Camera-type eye (tissue), 1 donor: ENCODE measurements at places on chromosomes 12 and 14. TPM values are rescaled to one million over a fixed set of nuclear protein-coding genes. Genes with fewer than 3 reads are reported as not detected.

NANOG gene
- total RNA-seq = not detected

EPYC gene
- total RNA-seq = not detected

BCL11B gene
- total RNA-seq = 4.4 TPM

CMA1 gene
- total RNA-seq = not detected

SH2B3 gene
- 9.3 TPM for total RNA-seq

PLEKHG7 gene
- total RNA-seq = 1.2 TPM

TEX52 gene
- total RNA-seq = not detected

BEGAIN gene
- 8.8 TPM for total RNA-seq

POTEM gene
- not detected for total RNA-seq

FOXN4 gene
- total RNA-seq = 3.4 TPM
